ENCODE measurements at places on chromosomes 7 and 10. TPM values are rescaled to one million over a fixed set of nuclear protein-coding genes. Genes with fewer than 3 reads are reported as not detected.

- no peak for DNase-seq
These were observed 269.8 kb downstream of the ADARB2 start for GRCh38 chr10:1467334-1468076.

AKR1B1 gene
- 178 TPM for total RNA-seq

GRCh38 chr7:45384499-45384898 lies 189.7 kb upstream of the ADCY1 start:
- DNase-seq, result no peak

OR13A1 gene
- not detected for total RNA-seq

COL1A2 gene
- total RNA-seq, result not detected

GRCh38 chr7:44755698-44756627 lies 7.3 kb downstream of the ZMIZ2 start:
- DNase-seq, result no peak

DNA sequence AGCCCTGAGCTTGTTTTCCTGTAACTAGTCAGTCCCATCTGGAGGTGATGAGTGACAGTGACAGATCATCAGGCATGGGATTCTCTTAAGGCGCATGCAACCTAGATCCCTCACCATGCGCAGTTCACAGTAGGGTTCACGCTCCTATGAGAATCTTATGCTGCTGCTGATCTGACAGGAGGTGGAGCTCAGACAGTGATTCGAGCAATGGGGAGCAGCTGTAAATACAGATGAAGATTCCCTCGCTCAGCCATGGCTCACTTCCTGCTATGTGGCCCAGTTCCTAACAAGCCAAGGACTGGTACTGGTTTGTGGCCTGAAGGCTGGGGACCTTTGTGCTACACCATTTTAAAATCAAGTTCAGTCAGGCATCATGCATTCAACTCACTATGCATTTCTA lies 221.7 kb downstream of the KIAA1217 start:
- no peak for DNase-seq

NRCAM gene
- total RNA-seq, result 158 TPM

Data from NCI-H460 (cell line).